ENCODE measurements at places on chromosomes 16 and 17.
A peak's percentile ranks its signal among the peaks of the same experiment; 100 is the strongest.

- H3K4me3 ChIP-seq = no peak overlapping the region
- H3K4me1 ChIP-seq = no peaks in the 10 kb centered on the region
- H3K36me3 ChIP-seq = no peaks in the 10 kb centered on the region
- no peak for DNase-seq
- no peak overlapping the region for H3K27ac ChIP-seq
- H3K27me3 ChIP-seq = peaks cover 87% of the 10 kb centered on the region
Measured at GRCh38 chr17:79804856-79805696, 8.2 kb upstream of the CBX8 start.

DNA sequence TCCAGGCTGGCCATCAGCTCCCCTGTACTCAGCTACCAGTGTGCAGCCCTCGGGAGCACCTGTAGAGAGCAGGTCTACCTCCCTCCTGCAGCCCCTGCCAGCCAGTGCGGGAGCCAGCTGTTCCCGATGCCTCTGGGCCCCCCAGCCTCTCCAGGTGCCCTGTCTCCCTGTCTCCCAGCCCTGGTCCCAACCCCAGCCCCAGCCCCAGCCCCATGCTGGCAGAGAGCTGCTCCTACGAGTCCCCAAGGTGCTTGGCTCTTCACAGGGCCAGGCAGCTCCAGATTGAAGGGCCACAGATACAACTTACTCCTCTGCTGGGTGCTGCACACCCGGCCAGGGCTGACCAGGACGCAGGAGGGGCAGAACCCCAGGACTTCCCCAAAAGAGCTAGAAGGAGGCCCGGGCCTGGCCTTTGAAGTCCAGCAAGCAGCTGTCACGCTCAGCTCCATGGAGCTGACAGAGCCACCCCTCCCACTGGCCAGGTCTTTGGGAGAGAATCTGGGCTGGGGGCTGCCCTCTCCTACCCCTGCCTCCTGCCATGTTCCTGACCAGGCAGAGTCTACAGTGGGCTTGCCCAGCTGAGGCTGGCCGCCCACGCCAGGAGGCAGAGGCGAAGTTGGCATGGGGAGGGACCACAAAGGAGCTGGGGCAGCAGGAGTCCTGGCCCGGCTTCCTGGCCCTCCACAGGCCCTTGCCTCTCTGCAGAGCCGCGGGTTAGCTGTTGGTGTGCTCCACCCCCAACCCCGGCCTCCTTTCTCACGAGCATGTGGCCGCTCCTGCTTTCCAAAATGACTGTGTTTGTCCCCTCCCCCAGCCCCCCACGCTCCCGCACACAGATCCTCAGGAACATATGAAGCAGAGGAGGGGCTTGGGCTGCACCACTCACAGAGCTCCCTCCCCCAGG lies 9.5 kb upstream of the ADAM11 start:
- H3K27me3 ChIP-seq = no peaks in the 10 kb centered on the region
- no peak overlapping the region for H3K27ac ChIP-seq
- no peak for DNase-seq
- H3K4me3 ChIP-seq = no peak overlapping the region
- H3K36me3 ChIP-seq = peaks cover 51% of the 10 kb centered on the region

DNA sequence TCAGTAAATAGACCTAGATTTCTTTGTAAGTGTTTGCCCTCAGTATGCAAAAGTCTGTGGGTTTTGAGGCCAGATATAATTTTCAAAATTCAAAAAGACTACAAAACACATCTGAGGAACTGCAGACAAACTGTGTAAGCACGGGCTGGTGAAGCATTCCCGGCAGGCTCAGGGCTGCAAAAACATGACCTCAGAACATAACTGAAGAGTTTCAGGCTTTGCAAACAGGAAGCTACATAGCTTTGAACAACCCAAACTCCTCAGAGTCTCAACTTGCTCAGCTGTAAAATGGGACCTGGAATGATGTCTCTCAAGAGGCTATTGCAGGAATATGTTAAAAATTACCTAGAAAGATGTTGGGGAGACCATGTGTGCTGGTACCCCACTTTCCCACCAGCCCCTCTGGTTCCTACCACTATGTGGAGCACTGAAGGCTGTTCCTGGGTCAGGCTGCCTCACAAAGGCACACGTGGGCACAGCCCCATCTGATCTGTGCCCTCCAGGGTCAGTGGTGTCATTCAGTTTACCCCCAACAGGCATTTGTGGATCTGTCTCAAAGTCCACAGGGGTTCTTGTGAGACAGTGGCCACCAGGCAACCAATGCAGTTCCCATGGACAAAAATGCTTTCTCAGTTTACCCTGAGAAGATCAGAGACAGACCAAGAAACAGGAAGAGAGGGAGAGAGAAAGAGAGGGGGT lies 72.9 kb downstream of the CREBBP start:
- H3K27ac ChIP-seq = no peak overlapping the region

- no peak for DNase-seq
- no peaks in the 10 kb centered on the region for H3K36me3 ChIP-seq
- no peaks in the 10 kb centered on the region for H3K27me3 ChIP-seq
Measured at GRCh38 chr17:39115135-39115534, 36.3 kb downstream of the PLXDC1 start.

DNA sequence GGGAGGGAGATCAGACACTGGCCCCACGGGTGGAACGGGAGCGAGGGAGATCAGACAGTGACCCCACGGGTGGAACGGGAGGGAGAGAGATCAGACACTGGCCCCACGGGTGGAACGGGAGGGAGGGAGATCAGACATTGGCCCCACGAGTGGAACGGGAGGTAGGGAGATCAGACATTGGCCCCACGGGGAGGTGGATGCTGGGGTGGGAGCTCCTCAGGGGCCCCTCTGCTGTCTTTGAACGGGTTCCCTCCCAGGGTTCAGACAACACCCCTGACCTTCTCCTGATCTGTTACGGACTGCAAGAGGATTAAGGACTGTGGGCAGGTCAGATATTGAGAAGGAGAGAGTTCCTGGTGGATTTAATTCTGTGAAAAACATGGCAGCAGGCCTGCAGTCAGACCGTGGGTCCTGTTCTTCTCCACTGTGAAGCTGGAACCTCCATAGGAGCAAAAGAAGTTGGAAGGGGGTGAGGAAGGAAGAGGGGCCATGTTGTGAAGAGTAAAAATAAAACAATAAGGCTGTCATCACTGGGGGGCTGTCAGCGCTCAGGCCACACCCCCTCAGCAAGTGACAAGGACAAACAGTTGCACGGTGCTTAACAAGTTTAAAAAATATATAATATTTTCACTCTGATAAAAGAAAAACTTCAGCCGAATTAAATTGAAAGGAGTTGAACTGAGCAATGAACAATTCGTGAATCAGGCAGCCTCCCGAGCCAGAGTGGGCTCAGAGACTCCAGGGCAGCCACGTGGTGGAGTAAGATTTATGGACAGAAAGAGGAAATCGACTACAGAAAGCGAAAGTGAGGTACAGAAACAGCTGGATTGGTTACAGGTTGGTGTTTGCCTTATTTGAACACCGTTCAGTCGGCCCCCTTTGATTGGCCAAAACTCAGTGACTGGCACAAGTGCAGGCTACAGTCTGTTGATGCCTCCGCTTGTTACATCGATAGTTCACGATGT lies 348.7 kb upstream of the TNRC6C start:
- peak; percentile 25 for DNase-seq
- H3K36me3 ChIP-seq = peaks cover 2% of the 10 kb centered on the region
- no peak overlapping the region for H3K4me3 ChIP-seq
- no peaks in the 10 kb centered on the region for H3K4me1 ChIP-seq
- no peak overlapping the region for H3K27ac ChIP-seq

GRCh38 chr17:1108765-1109605 lies 70.8 kb downstream of the ABR start:
- peaks cover 5% of the 10 kb centered on the region for H3K4me1 ChIP-seq
- no peaks in the 10 kb centered on the region for H3K36me3 ChIP-seq
- H3K27me3 ChIP-seq = no peaks in the 10 kb centered on the region
- H3K4me3 ChIP-seq = peak overlapping the region; percentile 82

DNA sequence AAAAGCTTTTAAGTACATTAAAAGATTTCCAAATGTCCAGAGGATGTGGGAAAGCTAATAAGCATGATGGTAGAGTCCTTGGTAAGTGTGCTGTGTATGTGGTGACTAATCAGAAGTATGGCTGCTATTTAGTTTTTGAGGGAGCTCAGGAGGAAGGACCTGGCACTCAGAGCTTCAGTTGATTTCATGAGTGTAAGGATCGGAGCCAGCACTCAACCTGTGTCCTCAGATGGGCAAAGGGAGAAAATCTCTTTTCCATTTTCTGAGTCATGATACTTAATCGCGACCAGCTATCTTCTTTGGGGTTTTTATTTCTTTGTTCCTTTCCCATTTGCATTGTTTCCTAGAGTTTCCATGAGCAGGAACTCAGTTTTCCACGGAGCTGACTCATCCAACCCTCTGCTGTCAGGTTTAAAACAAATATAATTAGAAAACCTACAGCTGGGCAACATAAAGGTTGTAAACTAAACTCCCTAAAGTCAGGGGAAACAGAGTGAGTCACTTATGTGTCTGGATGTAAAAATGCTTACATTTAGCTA lies 125.4 kb downstream of the MAP2K6 start:
- H3K27me3 ChIP-seq = no peaks in the 10 kb centered on the region
- H3K4me3 ChIP-seq = no peak overlapping the region
- DNase-seq = no peak
- H3K36me3 ChIP-seq = peaks cover 12% of the 10 kb centered on the region

GRCh38 chr17:14471052-14471451 lies 170.2 kb downstream of the HS3ST3B1 start:
- no peaks in the 10 kb centered on the region for H3K4me1 ChIP-seq
- no peak overlapping the region for H3K27ac ChIP-seq
- H3K36me3 ChIP-seq = no peaks in the 10 kb centered on the region
- no peak overlapping the region for H3K4me3 ChIP-seq
- DNase-seq = no peak
- no peaks in the 10 kb centered on the region for H3K27me3 ChIP-seq

GRCh38 chr16:46947900-46948547 lies 25.4 kb downstream of the DNAJA2 start:
- no peak overlapping the region for H3K4me3 ChIP-seq
- H3K27ac ChIP-seq = no peak overlapping the region
- DNase-seq = no peak
- H3K27me3 ChIP-seq = no peaks in the 10 kb centered on the region
- H3K36me3 ChIP-seq = no peaks in the 10 kb centered on the region

GRCh38 chr16:82753821-82754220 lies 127.1 kb downstream of the CDH13 start:
- no peak for DNase-seq
- H3K36me3 ChIP-seq = peaks cover 3% of the 10 kb centered on the region
- no peaks in the 10 kb centered on the region for H3K27me3 ChIP-seq
- no peak overlapping the region for H3K4me3 ChIP-seq
- no peaks in the 10 kb centered on the region for H3K4me1 ChIP-seq

GRCh38 chr16:3388325-3388724 lies 12.5 kb downstream of the ZSCAN32 start:
- H3K4me3 ChIP-seq = no peak overlapping the region
- H3K27ac ChIP-seq = no peak overlapping the region
- H3K36me3 ChIP-seq = peaks cover 85% of the 10 kb centered on the region
- no peak for DNase-seq

GRCh38 chr17:11240041-11240840 lies 772 bp upstream of the SHISA6 start:
- H3K27me3 ChIP-seq = peaks cover 24% of the 10 kb centered on the region
- peak; percentile 78 for DNase-seq
- H3K4me3 ChIP-seq = peak overlapping the region; percentile 48
- no peak overlapping the region for H3K27ac ChIP-seq

- H3K27me3 ChIP-seq = no peaks in the 10 kb centered on the region
- H3K36me3 ChIP-seq = no peaks in the 10 kb centered on the region
- no peak overlapping the region for H3K4me3 ChIP-seq
Measured at GRCh38 chr17:6752068-6752909, 3.6 kb upstream of the XAF1 start.

DNA sequence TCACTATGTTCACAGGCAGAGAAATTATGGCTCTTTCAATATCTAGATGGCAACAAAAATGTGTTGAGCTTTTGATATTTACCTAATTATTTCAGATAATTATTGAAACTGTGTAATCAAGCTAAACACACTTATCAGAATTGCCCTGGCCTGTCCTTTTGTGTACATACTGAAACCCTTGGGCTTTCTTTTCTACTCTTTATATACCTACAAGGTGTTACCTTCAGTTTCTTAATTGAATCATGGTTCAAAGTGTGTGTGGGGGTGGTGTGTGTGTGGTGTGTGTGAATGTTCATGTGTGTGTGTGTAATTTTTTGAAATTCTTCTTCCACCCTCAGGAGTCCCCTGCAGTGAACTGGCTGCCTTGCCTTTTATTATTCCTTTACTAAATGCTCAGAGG lies 506.8 kb upstream of the SOX9 start:
- H3K4me1 ChIP-seq = no peaks in the 10 kb centered on the region
- no peaks in the 10 kb centered on the region for H3K27me3 ChIP-seq
- H3K36me3 ChIP-seq = peaks cover 11% of the 10 kb centered on the region
- no peak overlapping the region for H3K27ac ChIP-seq

- H3K4me3 ChIP-seq = no peak overlapping the region
- no peak for DNase-seq
- no peaks in the 10 kb centered on the region for H3K27me3 ChIP-seq
- no peak overlapping the region for H3K27ac ChIP-seq
- no peaks in the 10 kb centered on the region for H3K4me1 ChIP-seq
Measured at GRCh38 chr17:73943416-73944110, 259.9 kb upstream of the RPL38 start.

DNA sequence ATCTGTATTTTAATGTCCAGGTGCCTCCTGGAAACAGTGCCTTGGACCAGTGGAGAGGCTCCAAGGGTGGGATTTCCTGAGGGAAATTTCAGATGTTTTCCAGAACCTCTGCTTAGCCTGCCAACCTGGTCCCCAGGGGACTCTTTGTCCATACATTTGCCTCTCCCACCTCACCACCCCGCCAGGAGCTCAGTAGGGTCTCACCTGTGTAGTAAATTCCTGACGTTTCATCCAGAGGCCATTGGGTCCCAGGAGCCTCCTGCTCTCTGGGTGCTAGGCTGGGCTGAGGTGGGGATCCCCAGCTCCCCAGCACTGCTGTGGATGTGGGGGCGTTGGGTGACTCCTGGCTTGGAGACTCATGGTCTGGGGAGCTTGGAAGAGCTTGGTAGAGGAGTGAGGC lies 2.7 kb downstream of the NLRP1 start:
- no peak overlapping the region for H3K27ac ChIP-seq
- H3K36me3 ChIP-seq = no peaks in the 10 kb centered on the region
- no peak for DNase-seq
- no peaks in the 10 kb centered on the region for H3K27me3 ChIP-seq
- no peak overlapping the region for H3K4me3 ChIP-seq

DNA sequence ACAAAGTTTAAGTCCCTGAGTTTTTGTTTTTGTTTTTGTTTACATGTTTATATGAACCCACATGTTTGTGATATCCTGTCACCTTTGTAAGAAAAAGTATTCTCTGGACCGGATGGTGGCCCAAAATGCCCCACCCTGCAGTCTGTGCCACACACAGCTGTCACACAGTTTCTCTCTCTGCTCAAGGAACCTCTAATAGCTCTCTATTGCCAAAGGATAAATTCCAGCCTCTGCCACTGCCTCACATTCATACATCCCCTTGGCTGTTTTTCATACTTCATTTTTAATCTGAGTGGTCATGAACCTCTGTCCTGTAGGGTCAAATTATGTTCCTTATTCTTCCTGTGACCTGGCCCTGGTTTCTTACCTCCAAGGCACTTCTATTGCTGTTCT lies 520.3 kb upstream of the CDH5 start:
- no peaks in the 10 kb centered on the region for H3K4me1 ChIP-seq
- H3K4me3 ChIP-seq = no peak overlapping the region
- no peak overlapping the region for H3K27ac ChIP-seq
- H3K27me3 ChIP-seq = no peaks in the 10 kb centered on the region
- no peak for DNase-seq
